ENCODE measurements at places on chromosomes 12 and 14.

- no peak for DNase-seq
These were observed 489.2 kb upstream of the MIS18BP1 start for GRCh38 chr14:45742187-45742586.

GRCh38 chr12:77919450-77919849 lies 88.8 kb downstream of the NAV3 start:
- no peak for DNase-seq

- DNase-seq = no peak
These were observed 30.6 kb downstream of the NGB start for GRCh38 chr14:77240336-77240915.

DNA sequence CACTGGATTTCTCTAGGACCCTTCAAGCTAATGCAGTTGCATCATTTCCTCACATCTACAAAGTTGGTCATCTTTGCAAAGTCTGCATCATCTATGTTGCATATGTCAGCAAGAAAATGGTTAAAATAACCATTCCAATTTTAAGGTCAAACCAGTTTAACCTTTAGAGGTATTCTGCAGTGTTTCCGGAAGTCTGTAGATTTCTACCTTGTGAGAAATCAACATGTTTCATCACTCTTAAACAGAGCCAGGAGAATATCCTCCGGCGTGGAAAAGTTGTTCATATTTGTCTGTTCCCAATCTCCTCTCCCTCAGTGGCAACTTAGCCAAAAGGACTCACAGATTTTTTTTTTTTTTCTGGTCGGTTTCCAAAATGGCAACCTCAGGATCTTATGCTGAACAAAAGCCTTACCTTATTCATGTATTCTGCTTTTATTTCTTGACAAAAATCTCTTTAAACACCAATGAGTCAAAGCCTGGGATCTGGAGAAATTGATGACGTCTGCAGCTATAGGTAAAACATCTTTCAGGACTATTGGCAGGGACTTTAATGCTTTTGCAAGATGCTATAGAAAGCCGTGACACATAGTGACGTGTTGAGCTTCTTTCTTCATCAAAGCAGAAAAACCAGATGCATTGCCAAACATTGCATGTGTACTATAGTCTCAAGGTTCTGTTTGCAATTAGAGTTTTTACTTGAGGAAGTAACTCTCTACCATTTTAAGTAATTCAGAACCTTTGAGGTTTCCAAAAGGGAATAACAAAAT lies 16.0 kb upstream of the CDK17 start:
- peak; percentile 90 for DNase-seq

DNA sequence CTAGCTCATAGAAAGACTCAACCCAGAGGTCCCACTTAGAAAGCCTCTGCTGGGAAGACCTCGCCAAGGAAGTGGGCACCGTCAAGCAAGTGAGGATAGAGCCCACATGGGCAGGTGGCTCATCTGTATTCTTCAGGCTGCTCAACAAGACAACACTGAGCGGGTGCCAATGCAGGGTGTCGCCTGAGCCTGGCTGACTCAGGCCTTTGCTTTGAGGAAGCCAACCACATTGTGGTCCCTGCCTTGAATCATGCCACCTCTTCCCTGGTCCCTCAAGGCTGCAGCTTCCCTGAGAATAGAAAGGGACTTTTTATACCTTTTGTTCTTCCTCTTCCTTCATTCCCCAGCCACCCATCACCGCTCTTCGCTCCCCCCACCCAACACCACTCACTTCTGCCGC lies 2.1 kb upstream of the RNASE13 start:
- no peak for DNase-seq

GRCh38 chr14:93967637-93968250 lies 8.6 kb downstream of the ASB2 start:
- no peak for DNase-seq

DNA sequence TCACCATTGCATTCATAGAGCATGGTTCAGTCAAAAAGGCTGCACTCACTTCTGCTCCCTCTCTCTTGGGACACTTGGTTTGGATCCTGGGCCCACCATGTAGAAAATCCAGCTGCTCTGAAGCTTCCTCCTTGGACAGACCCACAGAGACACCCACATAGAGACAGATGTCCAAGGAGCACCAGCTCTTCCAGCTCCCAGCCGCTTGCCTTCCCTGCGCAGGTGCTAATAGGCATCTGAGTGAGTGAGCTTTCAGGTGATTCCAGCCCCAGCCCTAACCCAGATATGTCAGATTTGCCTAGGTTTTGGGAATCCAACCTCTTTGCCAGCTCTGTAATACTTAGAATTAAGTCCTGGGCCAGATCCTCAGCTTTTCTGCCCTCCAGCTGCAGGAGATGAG lies 38.6 kb downstream of the DLK1 start:
- no peak for DNase-seq

GRCh38 chr14:80269353-80269925 lies 58.1 kb upstream of the DIO2 start:
- DNase-seq = no peak

DNA sequence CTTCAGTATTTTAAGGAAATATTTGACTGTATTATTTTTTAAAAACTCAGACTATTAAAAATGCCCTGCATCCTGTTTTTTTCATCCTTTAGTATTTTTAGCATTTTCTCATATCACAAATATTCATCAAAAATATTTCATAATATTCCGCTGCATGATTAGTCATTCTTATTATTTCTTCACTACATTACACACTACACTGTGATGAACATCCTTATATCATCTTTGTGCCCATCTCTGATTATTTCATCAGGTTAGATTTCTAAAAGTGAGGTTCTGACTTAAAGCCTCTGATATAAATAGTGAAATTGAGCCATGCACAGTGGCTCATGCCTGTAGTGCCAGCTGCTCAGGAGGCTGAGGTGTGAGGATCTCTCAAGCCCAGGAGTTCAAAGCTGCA lies 8.1 kb downstream of the COCH start:
- DNase-seq = no peak

- DNase-seq = no peak
These were observed 51.0 kb upstream of the BCL11B start for GRCh38 chr14:99322731-99323599.

DNA sequence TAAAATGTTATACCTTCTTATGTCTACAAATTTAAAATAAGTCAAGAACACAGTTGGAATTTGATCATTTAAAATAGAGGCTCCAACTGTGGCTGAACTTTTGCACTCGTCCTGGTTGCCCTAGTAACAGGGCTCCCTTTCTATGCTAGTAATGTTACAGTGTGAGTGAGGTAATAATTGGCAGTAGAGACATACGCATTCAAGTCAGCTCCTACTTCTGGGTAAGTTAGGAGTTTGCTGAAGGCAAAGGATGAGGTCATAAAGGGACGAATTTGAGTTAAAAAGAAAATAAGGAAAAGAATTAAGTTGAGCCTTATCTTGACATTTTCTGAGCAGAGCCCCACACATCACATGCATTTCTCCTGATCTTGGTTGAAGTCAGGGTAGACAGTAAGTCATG lies 129.1 kb downstream of the TMEM117 start:
- no peak for DNase-seq

DNA sequence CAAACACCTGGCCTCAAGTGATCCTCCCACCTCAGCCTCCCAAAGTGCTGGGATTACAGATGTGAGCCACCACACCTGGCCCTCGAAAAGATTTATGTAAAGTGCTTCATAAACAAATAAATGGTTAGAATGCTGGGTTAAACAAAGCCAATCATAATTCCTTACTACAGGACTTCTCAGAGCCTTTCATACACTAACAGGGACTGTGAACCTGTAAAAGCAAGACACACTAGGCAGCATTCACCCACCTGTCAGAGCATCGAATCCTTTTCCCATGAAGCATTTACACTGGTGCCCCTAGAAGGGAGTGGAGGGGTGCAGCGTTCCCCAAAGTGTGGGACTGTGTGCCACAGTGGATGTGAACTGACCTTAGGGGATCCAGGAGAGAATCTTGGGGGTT lies 29.5 kb downstream of the TRPV4 start:
- no peak for DNase-seq

DNA sequence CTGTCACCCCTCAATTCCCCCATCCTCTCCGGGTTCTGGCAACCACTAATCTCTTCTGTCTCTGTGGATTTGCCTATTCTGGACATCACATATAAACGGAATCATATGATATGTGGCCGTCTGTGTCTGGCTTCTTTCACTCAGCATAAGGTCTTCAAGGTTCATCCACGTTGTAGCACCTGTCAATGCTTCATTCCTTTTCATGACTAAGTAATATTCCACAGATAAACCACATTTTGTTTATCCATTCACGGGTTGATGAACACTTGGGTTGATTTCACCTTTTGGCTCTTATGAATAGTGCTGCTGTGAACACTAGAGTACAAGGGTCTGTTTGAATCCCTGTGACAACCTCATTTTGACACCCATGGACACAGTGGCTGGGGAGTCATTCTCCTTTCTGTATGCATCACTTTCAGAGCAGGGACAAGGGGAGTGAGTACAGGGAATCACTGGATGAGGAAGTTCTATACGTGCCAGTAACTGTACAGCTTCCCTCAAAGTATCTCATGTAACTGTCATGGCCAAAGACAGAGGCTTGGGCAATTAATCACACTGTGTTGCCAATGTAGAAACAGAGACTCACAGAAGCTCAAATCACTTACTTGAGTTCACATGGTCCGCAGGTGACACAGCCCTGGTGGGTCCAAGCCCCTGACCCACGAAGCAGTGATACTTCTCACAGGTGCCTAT lies 10.9 kb upstream of the TESC start:
- DNase-seq = no peak

GRCh38 chr12:6620137-6620884 lies 13.1 kb upstream of the CHD4 start:
- DNase-seq = no peak

- DNase-seq = no peak
These were observed 3.1 kb downstream of the NR4A1 start for GRCh38 chr12:52054231-52054832.

GRCh38 chr12:124397399-124397679 lies 102.4 kb downstream of the RFLNA start:
- DNase-seq = no peak

DNA sequence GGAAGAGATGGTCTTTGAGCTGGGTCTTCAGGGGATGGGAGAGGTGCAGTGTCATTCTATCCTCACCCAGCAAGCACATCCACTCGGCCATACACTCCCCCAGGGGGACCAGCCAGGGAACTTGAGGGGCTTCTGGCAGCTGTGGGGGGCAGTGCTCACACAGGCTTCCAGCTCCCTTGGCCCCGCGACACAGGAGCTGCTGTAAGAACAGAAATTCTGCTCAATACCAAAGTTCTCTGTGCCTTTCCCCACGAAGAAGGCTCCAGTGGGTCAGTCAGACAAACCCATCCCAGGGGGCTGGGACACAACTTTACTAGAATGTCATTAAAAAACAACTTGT lies 289.1 kb upstream of the RTL1 start:
- DNase-seq = no peak

DNA sequence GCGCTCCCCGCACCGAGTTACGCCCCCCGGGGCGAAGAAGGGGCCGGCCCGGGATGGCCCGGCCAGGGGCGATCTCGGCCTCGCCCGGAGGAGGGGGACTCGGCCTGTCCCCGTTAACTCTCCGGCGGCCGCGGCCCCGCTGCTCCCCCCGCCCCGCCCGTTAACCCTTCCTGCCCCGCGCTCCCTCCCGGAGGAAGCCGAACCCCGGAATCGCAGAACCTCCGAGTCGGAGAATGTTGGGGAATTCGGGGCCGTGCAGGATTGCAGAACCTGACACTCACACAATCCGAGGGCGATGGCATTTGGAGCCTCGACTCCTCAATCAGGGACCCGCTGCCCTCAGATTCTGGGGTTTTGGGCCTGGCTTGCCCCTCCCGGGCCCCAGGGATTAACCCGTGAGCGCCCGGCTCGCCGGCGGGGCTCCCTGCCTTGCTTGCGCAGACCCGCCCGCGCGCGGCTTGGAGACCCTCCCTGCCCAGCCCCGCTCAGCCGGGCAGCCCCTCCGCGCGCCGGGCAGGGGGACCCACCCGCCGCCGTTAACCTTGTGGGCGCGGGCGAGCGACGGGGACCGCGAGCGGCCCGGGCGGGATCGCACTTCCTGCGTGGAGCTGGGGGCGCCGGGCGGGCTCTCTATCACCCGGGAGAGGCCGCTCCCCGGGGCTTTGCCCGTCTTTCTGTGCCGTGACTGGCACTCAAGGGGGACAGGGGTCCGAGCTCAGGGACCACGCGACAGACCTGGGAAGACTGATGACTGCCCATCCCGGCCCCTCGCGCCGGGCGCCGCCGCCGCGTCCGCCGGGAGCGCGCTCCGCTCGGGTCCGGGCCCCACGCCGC lies 18.8 kb downstream of the BEGAIN start:
- DNase-seq = no peak

- no peak for DNase-seq
These were observed 100.2 kb downstream of the PDZRN4 start for GRCh38 chr12:41288142-41288811.

GRCh38 chr14:21233457-21234076 lies 35.7 kb downstream of the HNRNPC start:
- DNase-seq = no peak

DNA sequence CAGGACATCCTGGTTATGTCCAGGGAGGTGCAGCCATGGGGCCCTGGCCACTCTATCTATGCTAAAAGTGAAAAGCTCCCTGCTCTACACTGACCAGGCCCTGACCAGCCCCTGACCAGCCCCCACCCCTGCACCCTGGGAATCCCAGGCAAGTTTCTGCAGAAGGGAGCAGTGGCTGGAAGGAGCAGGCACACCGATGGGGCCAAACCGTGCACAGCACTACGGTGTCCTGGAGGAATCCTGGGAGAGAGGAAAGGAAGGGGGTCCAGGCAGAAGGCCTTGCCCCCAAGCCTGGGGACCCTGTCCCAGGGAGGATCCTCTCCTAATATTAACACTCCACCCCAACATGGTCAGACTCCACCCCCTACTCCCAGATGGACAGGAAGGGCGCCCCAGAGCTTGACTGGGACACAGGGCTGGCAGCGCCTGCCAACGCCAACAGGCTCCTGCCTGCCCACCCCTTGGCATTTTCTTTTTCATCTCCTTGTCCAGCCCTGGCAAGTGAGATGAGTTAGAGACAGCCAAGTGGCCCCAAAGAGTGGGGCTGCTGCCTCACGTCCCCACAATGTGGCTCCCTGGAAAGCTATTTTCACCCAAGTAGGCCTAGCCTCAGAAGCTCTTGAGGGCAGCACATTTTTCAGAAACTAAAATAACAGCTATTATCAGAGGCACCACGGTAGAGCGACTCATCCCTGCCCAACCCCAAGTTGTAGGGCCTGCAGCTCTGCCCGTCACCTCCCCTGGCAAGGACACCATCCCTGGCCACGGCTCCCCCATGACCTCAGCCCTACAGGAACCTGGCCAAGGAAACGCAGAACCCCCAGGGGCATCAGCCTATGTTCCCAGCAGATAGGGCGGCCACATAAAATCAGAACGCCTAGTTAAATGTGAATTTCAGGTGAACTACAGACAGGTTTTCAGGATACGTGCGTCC lies 82.6 kb downstream of the SCARB1 start:
- DNase-seq = no peak

DNA sequence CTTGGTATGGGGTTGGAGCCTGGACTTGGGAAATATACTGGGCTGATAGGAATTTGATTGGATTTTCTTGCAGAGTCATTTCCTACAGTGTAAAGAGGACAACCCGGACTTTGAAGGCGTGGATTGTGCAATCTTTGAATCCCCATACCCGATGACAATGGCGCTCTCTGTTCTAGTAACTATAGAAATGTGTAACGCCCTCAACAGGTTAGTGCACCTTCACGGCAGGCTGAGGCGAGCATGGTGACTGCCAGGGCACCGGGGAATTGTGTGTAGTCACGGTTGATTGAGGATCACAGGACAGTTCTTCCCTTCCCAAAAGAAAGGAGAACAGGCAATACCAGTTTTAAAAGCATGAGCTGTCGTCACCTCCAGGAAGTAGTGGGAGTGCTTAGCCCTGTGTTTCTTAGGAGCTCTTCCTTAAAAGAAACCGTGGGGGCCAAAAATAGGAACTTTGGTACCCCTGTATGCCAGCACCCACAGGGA lies 58.3 kb downstream of the ANAPC7 start:
- no peak for DNase-seq
